ENCODE measurements at places on chromosomes 2 and 18. TPM values are rescaled to one million over a fixed set of nuclear protein-coding genes. Genes with fewer than 3 reads are reported as not detected.

Gene RTKN
- total RNA-seq, result 24.6 TPM

Gene SAG
- not detected for total RNA-seq

Gene PLEK
- 4.4 TPM for total RNA-seq

Gene ATP8B1
- 41.5 TPM for total RNA-seq

Gene SMAD7
- total RNA-seq, result 34.1 TPM

Gene USP37
- 23.3 TPM for total RNA-seq

Gene NCL
- total RNA-seq, result 348 TPM

Gene SPRED2
- total RNA-seq, result 18.4 TPM

Gene EFEMP1
- total RNA-seq, result 235 TPM

Gene SCG2
- total RNA-seq, result 13.3 TPM

Gene CAVIN2
- 50.6 TPM for total RNA-seq

Gene WNT6
- 2.0 TPM for total RNA-seq

Gene ACP1
- total RNA-seq, result 57.9 TPM

Gene UPP2
- not detected for total RNA-seq

Gene ZAP70
- 16.7 TPM for total RNA-seq

Gene PTPN4
- 31.7 TPM for total RNA-seq

Gene DSC1
- total RNA-seq, result 0.49 TPM

Gene SERPINB10
- total RNA-seq, result 0.98 TPM

Gene SMC6
- total RNA-seq, result 33.6 TPM

Gene CRYGC
- not detected for total RNA-seq

Gene ZC3H15
- 59.9 TPM for total RNA-seq

Gene RPIA
- total RNA-seq, result 10.8 TPM

Gene SLC39A10
- total RNA-seq, result 10.6 TPM

Gene PID1
- 83.2 TPM for total RNA-seq

Gene ZC3H6
- total RNA-seq, result 12.0 TPM

Gene GNAL
- total RNA-seq, result 23.3 TPM

Gene RIT2
- total RNA-seq, result not detected

Gene GKN2
- total RNA-seq, result not detected

Gene FZD7
- total RNA-seq, result 37.1 TPM

Gene SCYGR5
- total RNA-seq, result not detected

Gene FAM124B
- 1.7 TPM for total RNA-seq

Gene LYG1
- total RNA-seq, result not detected

Gene SPC25
- not detected for total RNA-seq

Gene SMAD2
- total RNA-seq, result 28.5 TPM

Gene CPO
- not detected for total RNA-seq

Gene ONECUT2
- total RNA-seq, result not detected

Gene THSD7B
- total RNA-seq, result 0.49 TPM

Gene DSG1
- 122 TPM for total RNA-seq

Gene MROH2A
- total RNA-seq, result not detected

Gene ARHGAP25
- 9.6 TPM for total RNA-seq

Gene CD8B2
- total RNA-seq, result 0.74 TPM

Gene IL36A
- 2.7 TPM for total RNA-seq
